NCI-H526 treated with DMSO at 0.1 percent for 48 hours (cell line): ENCODE measurements at places on chromosomes 7 and 10.
A peak's percentile ranks its signal among the peaks of the same experiment; 100 is the strongest.

- no peak for DNase-seq
These were observed 63.7 kb downstream of the GRM8 start for GRCh38 chr7:127189074-127189473.

GRCh38 chr10:79457256-79457785 is 11.9 kb upstream of the ZCCHC24 start:
- DNase-seq = no peak

GRCh38 chr10:4051641-4052151 is 266.7 kb upstream of the KLF6 start:
- DNase-seq = no peak

DNA sequence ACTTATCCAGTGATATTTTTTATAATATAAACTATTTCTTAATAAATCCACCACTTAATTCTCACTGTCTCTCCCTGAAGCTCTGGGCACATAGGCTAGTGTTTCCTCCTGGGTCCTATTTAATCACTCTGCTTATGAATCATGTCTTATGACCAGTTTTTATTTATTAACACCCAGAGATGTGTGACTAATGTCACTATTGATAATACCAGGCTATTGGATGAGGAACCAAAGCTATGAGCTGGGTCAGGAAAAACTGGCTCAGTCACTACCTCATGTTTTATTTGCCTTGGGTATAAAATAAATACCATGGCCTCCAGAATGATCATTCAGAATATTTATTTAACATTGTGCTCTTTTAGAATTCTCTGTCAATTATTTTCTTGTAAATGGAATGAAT is 5.2 kb downstream of the SEMA3E start:
- peak; percentile 63 for DNase-seq

DNA sequence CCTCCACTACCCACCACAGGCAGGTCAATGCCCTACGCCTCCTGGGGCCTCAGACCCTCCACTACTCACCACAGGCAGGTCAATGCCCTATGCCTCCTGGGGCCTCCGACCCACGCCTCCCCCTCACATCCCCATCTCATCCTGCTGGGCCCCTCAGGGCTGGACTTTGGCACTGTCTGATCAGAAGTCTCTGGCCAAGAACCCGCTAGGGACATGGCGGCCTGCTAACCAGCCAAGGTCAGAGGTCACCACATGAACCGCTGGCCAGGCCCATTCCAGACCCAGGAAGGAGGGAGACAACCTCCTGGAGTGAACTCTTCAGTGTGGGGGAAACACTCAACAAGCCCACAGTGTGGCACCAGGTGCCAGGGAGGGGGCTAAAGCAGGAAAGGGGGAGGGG is 55.8 kb downstream of the STK32C start:
- DNase-seq = no peak

DNA sequence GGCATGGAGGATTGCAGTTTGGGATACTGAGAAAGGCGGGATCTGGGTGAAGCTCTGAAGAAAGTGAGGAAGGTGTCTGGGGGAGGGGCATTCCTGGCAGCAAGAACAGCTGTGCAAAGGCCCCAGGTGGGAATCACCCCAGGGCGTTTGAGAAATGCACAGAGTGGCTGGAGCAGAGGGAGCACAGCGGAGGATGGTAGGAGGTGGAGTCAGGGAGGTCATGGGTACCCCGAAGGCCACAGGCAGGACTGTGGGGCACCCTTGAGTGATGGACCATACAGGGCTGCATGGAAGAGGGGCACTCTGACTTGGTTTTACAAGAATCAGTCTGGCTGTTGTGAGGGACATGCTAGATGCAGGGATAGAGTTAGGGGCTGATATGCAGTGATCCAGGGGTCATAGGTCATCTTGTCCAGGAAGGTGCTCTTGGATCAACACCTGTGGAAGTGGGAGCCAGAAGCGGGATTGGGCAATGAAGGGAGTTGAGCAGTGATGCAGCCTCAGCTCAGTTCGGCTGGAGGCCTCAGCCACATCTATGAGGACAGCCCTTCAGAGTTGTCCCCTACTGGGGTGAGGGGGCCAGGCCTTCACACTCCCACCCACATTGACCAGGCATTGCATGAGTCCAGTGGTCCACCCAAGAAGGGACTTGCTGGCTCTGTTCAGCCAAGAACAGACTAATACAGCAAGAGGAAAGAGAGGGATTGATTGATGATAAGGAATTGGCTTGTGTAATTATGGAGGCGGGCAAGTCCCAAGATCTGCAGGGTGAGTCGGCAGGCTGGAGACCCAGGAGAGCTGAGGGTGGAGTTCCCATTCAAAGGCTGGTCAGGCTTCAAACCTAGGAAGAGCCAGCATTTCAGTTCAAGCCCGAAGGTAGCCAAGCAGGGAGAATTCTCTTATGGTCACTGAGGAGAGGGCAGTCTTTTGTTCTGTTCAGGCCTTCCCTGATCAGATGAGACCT is 48.7 kb downstream of the TSPAN15 start:
- no peak for DNase-seq

DNA sequence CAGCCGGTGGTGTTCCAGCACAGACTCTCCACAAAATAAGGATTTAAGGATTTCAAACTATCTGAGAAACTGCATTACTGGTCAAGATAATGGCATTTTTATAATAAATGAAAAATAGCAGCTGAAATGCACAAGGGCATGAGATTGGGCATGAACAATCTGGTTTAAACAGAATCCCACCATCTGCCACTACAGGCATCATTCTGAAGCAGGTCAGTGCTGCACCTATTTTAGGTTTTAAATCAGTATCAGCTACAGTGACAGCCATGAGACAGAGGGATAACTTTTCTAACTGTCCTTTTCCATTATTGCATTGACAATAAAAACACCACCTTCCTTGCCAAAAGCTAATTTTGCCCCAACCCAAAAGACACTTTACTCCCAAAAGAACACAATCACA is 186.8 kb downstream of the ETV1 start:
- no peak for DNase-seq

GRCh38 chr7:143884969-143885559 is 16.9 kb downstream of the TCAF1 start:
- DNase-seq = no peak

GRCh38 chr7:6435486-6436384 is 12.0 kb downstream of the DAGLB start:
- DNase-seq = peak; percentile 27

DNA sequence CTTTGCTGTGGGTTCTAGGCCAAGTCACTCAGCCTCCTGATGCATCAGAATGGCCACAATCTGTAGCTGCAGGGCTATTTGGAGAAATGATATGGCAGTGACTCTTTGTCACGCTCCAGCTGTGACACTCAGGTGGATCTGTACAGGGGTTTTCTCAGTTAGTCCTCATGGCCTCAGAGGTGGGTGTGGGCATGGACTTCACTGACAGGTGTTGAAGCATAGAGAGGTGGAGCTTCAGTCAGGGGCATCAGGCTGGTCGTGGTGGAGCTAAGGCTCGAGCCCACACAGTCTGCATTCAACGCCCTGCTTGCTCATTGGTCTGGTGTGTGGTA is 21.2 kb downstream of the PALD1 start:
- no peak for DNase-seq

GRCh38 chr7:25260862-25261494 is 32.7 kb upstream of the NPVF start:
- DNase-seq = no peak

DNA sequence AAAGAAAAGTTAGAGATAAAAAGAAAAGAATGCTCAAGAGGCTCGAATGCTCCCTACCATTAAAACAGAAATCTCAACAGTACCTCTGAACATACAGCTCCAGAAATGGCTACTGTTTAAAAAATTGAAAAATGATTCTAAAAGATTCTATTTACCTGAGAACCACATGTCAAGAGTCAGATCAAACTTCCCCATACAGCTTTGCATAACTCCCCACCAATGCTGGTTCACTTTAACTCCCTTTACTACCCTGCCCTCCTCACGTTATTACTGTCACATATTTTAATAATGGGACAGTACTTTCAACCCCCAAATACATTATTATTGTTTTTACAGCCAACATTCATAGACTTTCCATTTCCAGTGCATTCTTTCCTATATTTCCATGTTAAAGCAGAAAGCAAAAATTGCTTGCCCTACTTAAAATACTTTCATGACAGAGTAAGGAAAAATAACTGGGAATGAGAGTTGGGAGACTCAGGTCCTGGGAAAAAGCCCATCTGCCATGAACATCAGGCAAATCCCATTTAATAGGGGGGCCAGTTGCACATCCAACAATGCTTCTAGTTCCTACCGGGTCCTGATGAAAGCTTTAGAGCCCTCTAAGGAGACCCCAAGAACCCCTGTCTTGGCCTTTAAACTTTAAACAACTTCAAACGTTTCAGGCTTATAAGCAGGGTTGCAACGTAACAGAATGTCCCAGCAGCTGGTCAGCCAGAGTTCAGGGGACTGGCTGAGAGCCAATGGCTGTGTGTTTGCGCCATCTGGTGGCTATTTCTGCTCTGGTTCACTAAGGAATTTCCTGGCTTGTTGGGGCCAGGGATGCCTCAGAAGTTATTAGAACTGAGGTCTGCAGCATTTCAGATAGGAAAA is 247.4 kb downstream of the ELMO1 start:
- peak; percentile 17 for DNase-seq

- DNase-seq = no peak
These were observed 758.6 kb upstream of the ZWINT start for GRCh38 chr10:57119684-57120083.

- no peak for DNase-seq
These were observed 467.0 kb upstream of the AKR1E2 start for GRCh38 chr10:4359003-4359402.

- DNase-seq = no peak
These were observed 22.5 kb upstream of the SMKR1 start for GRCh38 chr7:129479831-129480230.

GRCh38 chr7:66505531-66506451 is 122.9 kb upstream of the KCTD7 start:
- peak; percentile 20 for DNase-seq

DNA sequence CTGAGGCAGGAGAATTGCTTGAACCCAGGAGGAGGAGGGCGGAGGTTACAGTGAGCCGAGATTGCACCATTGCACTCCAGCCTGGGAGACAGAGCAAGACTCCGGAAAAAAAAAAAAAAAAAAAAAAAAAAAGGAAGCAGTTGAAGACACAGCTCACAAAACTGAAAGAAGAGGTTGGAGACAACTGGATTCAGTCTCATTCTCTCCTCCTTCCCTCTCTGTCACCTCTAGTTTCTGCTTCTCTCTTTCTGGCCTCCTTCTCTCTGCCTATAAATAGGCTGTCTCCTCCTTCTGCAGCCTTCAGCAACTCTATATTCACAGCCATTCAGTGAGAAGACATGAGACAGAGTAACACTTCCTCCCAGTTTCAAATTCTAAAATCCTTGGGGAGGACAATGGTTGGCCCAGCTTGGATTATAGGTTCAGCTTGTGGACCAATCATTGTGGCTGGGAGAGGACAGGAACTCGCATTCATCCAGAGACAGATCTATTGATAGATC is 125.6 kb upstream of the HABP2 start:
- DNase-seq = no peak

- no peak for DNase-seq
These were observed 25.2 kb upstream of the ITGB1 start for GRCh38 chr10:32982911-32983909.

DNA sequence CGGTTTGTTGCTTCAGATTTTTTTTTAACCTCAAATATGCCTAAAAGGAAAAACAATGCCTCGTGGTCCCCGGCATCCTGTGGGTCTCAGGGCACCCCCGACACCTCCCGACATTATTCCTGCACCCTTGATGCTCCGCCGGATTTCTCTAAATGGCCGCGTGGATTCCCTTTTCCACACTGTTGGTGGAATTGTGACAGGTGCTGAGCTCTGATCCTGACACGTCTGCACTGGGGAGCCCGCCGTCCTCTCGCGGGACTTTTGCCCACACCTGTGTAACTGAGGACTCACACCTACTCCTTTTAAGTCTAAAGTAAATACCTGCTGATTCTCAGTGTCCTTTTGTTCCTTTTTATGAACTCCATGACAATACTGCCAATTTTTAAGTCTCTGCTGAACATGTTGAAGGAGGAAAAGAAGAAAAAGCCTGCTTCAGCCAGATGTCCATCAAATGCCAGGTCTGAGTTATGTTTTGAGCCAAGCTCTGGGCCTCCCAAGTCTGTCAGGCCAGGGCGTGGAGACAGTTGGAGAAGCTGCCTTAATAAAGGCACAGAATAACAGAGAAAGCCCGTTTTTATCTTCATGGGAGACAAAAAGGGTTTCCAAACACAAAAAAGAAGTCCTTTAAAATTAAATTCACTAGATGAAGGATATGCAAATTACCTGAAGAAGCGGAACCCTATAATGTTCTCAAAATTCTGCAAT is 568.2 kb downstream of the DNAJB6 start:
- no peak for DNase-seq

DNA sequence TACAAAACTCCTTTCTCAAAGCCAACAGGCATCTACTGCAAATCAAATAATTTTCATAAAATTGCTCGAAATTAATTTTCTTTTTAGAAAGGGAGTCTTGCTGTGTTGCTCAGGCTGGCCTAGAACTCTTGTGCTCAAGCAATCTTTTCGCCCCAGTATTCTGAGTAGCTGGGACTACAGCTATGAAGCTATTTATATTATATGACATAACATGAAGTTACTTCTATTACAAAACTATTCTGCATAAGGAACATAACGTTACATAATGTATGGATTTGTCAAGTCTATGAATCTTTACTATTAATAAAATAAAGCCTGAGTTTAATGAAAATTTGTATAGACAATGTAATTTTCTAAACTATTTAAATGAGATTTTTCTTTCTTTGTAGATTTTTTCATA is 415.0 kb downstream of the PARD3 start:
- DNase-seq = no peak

GRCh38 chr10:122632031-122632430 is 67.6 kb downstream of the C10orf120 start:
- no peak for DNase-seq

DNA sequence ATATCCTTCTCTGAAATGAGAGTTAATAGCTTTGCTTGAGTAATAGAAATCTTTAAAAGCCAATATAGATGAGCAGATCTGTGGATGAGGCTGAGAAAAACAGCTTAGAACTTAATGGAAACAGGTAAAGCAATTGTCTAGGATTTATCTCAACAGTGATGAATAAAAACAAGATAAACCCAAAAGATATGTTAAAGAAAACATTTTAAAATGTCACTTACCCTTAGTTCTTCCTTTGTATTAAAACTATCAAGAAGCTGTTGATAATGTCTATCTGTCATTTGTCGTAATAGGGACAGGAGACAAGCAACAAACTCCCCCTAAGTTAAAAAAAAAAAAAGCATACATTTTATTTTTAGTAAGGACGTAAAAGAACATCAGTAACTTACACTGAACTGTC is 272.1 kb upstream of the IMMP2L start:
- DNase-seq = no peak
